ENCODE measurements at places on chromosomes 2 and 18.
A peak's percentile ranks its signal among the peaks of the same experiment; 100 is the strongest.

- DNase-seq = no peak
Measured at GRCh38 chr2:60551240-60552077, 2.0 kb downstream of the BCL11A start.

DNA sequence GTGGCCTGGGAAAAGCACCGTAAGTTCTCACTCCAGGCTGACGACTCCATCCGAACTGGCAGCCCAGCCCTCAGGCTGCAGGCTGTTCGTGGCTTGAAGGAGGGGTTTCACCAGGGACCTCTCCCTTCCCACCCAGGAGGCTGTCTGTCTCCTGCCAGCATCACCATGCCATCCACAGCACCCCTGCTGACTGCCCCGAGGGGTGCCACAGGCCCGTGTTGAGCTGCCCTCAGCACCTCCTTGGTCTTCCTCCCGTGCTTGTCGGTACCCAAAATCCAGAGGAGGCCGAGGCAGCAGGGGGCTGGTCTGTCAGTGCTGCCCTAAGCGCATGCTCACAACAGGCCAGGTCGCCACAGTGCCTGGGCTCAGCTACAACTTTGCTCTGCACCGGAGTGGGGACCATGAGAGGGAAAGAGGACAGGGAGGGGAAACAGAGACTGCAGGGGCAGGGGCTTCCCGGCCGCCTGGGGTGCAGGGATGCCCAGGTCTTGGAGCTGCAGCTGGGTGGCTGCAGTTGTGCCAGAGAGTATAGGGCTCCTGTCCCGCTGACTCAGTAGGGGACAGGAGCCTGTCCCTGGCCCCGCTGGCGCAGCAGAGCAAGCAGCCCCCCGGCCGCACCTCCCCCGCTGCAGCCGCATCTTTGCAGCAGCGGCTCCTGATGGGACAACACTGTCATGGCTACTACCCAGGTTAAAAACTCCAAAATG lies 963.7 kb upstream of the CRIM1 start:
- no peak for DNase-seq

- DNase-seq = no peak
Measured at GRCh38 chr2:241896746-241897201, 27.2 kb downstream of the RTP5 start.

GRCh38 chr18:79528846-79529245 lies 133.1 kb downstream of the NFATC1 start:
- DNase-seq = peak; percentile 54

DNA sequence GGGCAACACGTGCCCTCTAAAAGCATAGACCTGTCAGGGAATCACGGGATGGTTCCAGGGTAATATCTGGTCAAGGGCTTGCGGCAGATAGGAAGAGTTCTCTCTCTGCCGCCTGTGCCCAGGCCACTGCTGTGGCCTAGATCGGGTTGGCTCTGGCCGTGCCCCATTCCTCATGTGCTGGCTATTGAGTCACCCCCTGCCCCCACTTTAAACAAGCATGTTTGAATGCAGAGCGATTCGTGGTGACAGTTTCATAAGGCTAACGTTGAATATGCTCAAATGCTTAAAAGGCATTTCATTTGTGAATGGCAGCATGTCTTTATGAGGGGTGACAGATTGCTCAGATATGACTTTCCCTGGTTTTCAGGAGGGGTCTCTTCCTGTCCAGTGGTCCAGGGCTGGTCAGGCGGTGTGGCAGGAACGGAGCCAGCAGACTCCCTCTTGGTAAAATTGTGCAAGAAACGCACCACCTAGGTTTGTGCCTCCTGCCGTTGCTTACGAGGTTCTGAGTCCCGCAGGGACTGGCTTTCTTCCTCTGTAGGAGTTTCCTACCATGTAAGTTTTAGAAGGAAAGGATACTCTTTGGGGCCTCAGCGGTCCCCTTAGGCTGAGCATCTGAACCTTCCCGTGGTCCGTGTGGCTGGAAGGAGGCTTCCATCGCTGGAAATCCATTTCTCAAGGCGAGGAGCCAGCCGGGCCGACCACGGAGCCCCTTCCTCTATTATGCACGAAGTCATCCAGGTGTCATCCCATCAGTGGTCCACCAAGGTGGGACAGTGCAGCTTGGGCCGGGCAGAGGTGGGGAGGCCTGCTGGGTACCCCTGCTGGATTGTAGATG lies 50.2 kb downstream of the AGAP1 start:
- DNase-seq = no peak

DNA sequence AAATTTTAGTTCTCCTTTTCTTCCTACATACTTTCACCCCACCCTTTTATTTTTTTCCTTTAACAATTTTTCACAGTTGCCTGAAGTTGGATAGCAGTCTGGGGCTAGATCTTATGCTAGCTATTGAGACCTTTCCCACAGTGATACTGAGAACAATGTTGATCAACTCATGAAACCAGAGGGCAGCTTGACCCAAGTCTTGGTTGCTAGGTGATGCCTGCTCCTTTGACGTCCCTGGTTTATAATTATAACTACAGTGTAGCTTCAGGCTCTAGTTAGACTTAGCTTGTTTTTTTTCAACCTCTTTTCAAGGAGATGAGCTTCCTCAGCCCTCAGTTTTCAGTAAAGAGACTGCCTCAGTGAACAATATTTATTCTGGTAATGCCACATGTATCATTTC lies 648.5 kb downstream of the IRS1 start:
- DNase-seq = no peak

DNA sequence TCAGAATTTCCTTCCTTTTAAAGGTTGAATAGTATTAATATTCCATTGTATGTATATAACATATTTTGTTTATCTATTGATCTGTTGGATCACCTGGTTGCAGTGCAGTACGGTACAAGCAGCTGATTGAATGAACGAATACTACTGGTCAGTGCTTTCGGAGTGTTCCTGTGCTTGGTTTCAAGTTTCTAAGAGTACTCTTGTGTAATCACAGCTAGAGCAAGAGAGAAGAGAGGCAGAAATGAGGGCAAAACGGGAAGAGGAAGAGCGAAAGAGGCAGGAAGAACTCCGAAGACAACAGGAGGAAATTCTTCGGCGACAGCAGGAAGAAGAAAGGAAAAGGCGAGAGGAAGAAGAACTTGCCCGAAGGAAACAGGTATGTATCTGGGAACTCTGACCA lies 40.3 kb upstream of the KCNJ13 start:
- no peak for DNase-seq

Data from stimulated activated CD8-positive, alpha-beta memory T cell treated with anti-CD3 and anti-CD28 coated beads, Interleukin-2, amount 100 ng/mL, for 1 hour (primary cell).